ENCODE measurements at places on chromosomes 13 and 19.

GRCh38 chr19:41957838-41958366, 1.2 kb downstream of the RABAC1 start:
- peak; percentile 58 for DNase-seq

DNA sequence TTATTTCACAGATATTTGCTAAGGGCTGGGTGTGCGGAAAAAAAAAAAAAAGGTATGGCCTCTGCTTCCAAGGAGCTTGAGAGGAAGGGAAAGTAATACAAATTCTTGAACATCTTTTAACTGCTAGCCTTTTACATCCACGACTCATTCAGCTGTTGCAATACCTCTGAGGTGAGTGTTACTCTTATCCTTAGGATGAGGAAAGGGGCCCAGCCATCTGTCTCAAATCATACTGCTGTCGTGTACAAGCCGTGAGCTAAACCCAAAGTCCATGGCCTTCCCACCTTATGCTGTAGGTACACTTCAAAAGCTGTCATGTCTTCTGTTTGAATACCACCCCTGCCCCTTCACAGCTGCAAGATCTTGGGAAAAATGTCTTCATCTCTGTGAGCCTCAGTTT, 146.8 kb downstream of the KCNRG start:
- DNase-seq, result no peak

- no peak for DNase-seq
These were observed 128.6 kb downstream of the HS6ST3 start for GRCh38 chr13:96218475-96218874.

DNA sequence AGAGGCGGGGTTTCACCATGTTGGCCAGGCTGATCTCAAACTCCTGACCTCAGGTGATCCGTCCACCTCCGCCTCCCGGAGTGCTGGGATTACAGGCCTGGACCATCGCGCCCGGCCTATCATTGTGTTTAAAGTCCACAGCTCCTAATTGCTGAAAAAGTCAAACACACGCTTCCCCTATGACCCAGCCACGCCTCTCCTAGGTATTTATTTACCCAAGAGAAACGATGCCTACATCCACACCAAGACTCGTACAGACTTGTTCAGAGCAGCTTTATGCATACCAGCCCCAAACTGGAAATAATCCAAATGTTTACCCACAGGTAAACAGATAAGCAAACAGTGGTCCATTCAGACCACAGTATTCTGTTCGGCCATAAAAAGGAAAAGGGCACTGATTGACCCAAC, 15.1 kb downstream of the ZNRF4 start:
- DNase-seq, result no peak

DNA sequence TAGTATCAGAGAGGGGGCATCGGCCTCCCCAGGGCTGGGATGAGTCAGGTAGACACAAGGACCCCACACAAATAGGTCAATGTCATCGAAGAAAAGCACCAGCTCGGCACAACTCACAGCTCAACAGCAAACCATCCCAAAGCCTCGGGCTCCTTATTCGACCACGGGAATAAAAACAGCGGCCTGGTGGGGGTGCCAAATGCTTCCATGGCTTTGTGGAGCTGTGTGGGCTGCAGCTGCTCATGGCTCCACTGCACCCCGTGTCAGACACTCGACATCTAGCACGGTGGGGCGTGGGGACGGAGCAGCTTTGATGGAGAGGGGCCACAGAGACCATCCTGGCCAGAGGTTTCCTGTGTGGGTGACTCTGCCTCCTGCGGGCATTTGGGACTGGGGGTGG, 212.5 kb upstream of the SOX1 start:
- DNase-seq, result no peak

DNA sequence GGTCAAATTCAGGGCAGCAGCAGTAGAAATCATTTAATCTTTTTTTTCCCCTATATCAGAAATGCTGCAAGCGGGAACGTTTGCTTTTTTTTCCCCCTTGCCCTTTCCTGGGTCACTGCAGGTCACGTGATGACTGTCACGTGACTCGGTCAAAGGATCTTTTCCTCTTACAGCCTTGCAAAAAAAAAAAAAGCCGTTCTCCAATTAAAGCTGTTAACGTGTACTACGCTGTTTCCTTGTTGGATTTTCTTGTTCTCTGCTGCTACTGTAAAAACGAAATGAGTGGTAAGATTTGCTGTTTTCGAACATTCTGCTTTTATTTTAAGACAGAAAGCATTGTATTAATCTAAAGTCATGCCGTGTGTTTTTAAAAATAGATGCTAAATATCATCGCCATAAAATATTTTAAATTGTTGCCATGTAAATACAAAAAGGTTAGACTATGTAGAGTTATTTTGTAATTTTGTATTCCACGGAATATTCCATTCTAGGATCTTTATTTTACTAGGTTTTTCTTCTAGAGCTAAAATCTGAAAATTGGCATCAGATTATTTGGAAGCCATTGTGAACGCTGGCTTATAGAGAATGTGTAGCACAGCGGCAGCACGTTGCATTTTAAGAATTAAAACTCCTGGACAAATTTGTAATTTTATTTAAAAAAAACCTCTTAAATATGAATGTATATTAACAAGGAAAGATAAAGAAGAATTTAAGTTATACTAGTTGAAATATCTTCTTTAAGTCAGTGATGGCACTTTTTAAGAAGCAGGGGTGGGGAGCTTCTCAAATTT, 109.8 kb upstream of the MLNR start:
- no peak for DNase-seq

GRCh38 chr19:4506449-4507149, 11.7 kb downstream of the PLIN4 start:
- no peak for DNase-seq

- DNase-seq, result no peak
These were observed 5.4 kb downstream of the FUT5 start for GRCh38 chr19:5864725-5865486.

DNA sequence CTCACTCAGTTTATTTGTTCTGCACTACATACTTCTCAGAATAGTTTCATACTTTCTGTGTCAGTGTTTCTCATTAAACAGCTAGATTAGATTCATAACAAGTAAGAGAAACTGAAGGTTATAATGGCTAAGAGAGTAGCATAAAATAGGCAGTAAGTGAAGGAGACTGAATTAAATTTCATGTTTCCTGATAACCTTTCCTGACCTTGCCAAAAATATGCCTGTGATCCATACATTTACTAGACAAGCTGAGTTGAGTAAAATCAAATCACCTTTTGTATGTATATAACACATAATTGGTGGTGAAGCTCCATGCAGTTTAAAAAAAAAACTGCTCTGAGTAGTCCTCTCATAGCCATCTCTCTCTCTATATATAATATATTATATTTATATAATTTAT, 545.3 kb upstream of the PCDH20 start:
- DNase-seq, result no peak

- DNase-seq, result no peak
These were observed 429.1 kb upstream of the ARGLU1 start for GRCh38 chr13:106996867-106997618.

DNA sequence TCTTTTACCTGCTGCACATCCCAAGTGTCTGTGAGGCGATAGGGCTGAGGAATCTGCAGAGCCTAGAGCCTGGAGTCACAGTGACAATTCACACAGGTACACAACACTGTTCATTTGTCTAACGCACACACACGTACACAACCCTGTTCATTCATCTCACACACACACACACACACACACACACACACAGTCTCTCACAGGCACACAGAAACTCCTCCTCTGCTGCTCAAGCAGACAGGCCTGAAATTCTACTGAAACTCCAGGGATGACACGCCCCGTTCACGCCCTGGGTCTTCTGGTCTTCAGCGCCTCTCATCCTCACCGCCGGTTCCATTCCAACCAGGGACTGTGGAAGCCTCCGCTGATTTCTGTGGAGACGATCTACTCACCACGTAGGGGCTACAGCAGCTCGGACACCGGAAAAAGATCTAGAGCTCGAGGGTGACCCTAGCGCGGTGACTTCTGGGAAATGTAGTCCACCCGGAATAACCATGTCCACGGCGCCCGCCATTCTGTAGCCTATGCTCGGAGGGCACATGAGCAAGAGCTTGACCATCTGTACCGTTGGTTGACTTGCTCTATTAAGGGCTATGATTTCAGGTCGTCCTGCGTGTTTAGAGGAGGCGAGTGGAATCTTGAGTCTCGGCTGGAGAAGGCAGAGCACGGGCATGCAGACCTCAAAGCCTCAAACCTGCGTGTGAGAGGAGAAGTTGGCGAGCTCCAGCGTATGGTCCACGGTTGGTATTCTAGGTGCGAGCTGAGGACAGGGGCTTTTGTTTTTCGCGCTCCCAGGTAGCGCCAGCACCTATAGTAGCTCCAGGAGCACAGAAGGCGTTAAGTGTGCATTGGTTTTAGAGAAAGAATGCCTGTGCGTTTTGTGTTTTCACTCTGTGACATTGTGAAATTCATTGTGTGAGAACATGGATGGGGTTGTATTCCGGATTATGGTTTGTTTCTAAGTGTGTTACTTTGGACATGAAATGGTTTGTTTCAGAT, 33.4 kb downstream of the ZNF45 start:
- peak; percentile 77 for DNase-seq

DNA sequence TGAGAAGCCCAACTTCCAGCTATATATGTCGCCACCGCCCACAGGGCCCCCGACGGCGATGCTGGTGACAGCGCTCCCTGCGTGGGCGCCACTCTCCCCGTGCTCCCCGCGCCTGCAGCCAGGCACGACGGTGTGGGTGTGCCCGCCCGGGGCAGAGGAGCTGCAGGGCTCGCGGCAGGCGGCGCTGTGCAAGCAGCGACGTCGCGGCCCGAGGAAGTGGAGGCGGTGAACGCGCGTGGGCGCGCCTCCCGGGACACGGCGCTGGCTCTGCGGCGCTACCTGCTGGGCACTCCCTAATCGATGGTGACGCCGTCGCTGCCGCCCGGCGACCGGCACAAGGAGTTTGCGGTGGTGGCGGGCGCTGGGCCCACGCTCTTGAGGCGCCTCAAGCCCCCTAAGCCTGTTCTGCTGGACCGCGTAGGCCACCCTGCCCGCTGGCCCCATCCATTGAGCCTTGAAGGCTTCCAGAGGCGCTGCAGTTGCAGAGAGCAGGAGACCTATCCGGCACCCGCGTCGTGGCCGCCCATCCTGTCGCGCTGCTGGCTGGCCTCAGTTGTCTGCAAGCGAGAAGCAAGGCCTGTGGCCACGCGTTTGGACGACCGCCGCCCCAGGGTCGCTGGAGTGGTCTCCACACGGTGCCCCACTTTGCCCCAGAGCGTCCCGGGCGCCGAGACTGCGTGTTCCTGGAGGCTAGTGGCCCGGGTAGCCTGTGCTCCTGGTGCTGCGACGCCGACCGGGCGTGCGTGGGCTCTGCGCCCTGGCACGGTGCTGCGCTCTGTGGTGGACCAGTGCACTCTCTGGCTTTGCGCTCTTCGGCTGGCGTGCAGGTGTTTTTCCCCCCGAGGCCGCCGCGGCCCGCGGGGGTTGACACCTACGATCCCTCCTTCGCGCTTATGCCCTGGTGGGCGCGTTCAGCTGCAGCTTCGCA, 23.1 kb downstream of the LRFN3 start:
- DNase-seq, result no peak

GRCh38 chr13:30429721-30430694, 7.7 kb downstream of the UBE2L5 start:
- no peak for DNase-seq

GRCh38 chr13:79403113-79403512, 2.9 kb downstream of the RBM26 start:
- no peak for DNase-seq

- DNase-seq, result no peak
These were observed 358.7 kb downstream of the RFC3 start for GRCh38 chr13:34176633-34177032.

- DNase-seq, result no peak
These were observed 77.0 kb downstream of the SOX1 start for GRCh38 chr13:112143753-112144615.

- no peak for DNase-seq
These were observed 88.6 kb downstream of the DCT start for GRCh38 chr13:94390881-94391280.

DNA sequence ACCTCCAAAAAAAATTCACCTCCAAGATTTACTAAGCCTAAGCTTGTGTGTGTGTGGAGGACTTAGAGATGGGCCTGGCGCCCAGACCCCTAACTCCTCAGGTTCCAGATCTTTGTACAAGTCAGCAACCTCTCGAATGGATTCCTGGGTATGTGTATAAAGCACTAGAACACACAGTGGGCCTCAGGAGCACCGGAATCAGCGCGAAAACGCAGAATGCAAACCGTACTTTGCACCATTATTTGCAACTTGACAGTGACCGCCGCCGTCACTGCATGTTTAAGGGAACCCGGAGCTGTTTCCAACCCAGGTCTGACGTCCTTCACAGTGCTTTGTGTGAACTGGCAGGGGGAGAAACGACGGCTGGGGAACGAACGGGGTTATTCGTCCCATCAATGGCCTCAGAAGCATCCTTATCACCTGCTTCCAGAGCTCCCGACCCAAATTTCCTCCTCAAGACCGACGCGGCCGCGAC, 688 bp downstream of the ZNF606 start:
- no peak for DNase-seq

DNA sequence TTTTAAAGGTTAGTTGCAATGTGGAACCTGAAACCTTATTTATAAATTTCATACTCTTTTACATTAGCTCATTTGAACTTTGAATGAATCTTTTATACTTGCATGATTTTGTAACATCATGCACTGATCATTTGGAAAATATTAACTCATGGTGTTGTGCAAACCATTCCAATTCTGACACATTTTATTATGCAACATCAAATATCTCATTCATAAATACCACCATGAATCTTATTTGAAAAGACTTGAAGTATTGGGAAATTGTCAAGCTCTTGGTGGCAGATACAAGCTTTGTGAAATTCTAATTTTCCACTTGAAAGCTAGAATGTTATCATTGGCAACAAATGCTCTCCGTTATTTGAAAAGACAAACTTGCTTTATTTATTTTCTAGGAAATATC, 379.9 kb upstream of the PCDH20 start:
- no peak for DNase-seq

DNA sequence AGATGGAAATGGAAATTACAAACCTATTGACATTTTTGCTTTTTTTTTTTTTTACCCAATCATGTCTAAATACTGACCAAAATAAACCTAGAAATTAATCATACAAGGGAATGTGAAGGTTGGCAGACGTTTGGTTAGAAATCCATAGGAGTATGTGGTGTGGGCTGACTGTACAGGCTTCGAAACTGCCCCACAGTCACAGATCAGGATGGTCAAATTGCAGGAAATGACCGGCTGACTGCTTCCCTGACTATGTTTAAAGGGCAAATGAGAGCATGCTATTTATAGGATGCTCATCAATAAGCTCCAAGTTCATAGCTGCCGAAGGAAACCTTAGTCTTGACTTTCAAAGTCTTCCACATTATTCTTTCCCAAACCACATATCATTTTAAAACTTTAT, 118.4 kb downstream of the COG6 start:
- no peak for DNase-seq

GRCh38 chr13:102369302-102369701, 32.5 kb downstream of the FGF14 start:
- peak; percentile 55 for DNase-seq

DNA sequence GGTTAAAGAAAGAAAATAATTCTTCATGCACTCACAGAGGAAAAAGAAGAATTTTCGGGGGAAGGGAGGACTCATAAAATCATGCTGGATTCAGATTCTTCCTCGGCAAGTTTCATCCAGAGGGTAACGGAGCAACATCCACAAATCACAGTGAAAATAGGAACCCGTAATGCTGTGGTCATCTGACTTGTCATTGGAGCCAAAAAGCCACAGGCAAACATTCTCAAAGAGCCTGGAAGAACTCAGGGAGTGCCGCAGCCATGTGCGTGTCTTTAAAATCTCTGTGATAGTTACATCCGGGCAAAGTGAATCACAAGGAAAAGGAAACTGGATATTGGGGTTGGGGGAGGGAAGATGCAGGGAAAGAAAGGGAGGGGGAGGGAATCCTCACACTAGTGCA, 33.0 kb upstream of the VSTM2B start:
- DNase-seq, result no peak
